ENCODE measurements at places on chromosomes 5 and 9. TPM values are rescaled to one million over a fixed set of nuclear protein-coding genes. Genes with fewer than 3 reads are reported as not detected.

The LECT2 gene
- total RNA-seq: not detected

The SEMA6A gene
- total RNA-seq: 0.24 TPM

The TRPM6 gene
- total RNA-seq: not detected

The ADRA1B gene
- total RNA-seq: not detected

The SPINK1 gene
- not detected for total RNA-seq

The MOB3B gene
- 0.82 TPM for total RNA-seq

The SHISAL2B gene
- total RNA-seq: not detected

The GCNT4 gene
- total RNA-seq: 0.70 TPM

The RMI1 gene
- total RNA-seq: 28.9 TPM

The FYB1 gene
- total RNA-seq: 93.7 TPM

The WDR41 gene
- total RNA-seq: 32.6 TPM

The CAMK4 gene
- total RNA-seq: 47.7 TPM

The RGS7BP gene
- not detected for total RNA-seq

The TRIM36 gene
- 0.12 TPM for total RNA-seq

The FOXI1 gene
- not detected for total RNA-seq

The RLN2 gene
- total RNA-seq: 0.30 TPM

The OR1L4 gene
- total RNA-seq: not detected

The IL7R gene
- total RNA-seq: 64.1 TPM

The FCHSD1 gene
- 33.1 TPM for total RNA-seq

The BAAT gene
- 0.07 TPM for total RNA-seq

The PCDHA6 gene
- total RNA-seq: not detected
